ENCODE measurements at places on chromosomes 3 and 15.

DNA sequence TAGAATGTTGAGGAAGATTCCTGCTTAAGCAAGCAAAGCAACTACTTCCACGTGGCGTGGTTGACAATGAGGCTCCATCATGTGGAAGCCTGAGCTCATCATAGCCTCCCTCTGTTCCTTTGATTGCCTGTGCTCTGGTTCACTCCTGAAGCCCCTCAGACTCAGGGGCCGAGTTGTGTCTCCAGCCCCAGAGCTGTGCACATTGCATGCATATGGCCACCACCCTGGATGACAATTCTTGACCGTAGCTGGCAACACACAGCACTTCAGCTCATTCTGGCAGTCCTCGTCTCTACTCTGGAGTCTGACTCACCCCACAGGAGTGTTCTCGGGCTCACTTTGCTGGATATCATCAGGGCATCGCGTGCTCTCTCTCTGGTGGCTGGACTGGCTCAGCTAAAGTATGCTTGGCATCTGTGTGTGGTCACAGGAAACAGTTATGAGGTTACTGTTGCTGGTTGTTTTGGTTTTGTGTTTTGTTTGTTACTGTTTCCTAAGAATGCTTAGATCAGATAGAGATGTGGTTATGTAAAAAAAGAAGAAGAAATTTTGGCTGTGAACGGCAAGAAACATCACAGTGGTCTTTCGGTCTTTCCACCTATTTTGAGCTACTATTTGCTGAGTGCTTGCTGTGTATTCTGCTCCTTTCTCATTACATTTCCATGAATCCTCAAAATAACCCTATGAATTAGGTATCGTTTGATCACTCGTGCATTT is 41.6 kb upstream of the MRPS22 start:
- DNase-seq = peak; percentile 100

- DNase-seq = peak; percentile 5
Measured at GRCh38 chr3:128620268-128620691, 30.3 kb downstream of the RPN1 start.

DNA sequence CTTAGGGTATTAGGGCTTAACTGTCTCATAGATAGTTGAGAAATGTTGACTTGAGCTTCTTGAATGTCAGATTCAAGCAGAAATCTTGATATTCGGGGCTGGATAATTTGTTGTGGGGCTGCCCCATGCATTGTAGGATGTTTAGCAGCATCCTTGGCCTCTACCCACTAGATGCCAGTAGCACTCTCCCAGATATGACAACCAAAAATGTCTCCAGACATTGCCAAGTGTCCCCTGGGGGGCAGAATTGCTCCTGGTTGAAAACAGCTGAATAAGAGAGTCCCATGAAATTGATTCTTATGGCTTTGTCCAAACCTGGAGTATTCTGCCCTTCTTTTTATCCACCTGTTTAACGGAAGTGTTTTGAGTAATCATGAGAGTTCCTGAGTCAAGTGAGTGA is 15.9 kb upstream of the LCMT2 start:
- DNase-seq = no peak

- no peak for DNase-seq
Measured at GRCh38 chr15:87031540-87032230, 952.0 kb downstream of the AGBL1 start.

DNA sequence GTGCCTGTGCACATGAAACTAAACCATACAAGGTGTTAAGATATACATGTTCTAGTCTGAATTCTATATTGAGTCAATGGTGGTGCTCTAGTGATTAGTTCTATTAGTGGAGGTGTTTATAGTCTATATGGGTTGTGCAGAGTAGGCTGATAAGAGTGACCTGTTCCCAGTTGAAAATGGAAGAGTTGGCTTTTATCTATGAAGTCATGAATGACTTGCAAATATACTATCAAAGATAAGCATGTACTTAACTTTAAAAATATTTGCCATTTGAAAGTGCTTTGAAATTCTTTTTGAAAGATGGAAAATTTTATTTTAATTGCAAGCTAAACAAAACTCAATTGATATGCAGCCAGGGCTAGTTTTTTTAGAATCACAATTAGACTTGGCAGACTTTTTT is 150.6 kb upstream of the SGO1 start:
- no peak for DNase-seq

DNA sequence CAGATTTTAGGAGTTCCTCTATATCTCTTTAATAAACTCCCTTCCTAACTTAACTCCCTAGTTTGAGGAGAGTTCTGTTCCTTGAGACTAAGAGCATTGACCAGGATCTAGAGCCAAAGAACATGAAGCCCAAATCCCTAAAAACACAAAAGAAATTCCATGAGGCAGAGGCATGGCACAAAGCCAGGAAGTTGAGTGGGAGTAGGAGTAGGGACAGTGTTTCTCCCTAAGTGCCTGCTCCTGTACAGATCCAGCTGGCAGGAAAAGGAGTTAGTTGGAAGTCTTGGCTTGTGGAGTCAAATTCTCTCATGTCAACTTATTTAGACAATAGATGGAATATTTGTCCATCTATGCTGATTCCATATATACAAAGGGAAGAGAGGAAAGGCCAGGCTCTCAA is 11.4 kb downstream of the ACTC1 start:
- no peak for DNase-seq

- DNase-seq = no peak
Measured at GRCh38 chr15:88989578-88989977, 76.4 kb upstream of the MFGE8 start.

DNA sequence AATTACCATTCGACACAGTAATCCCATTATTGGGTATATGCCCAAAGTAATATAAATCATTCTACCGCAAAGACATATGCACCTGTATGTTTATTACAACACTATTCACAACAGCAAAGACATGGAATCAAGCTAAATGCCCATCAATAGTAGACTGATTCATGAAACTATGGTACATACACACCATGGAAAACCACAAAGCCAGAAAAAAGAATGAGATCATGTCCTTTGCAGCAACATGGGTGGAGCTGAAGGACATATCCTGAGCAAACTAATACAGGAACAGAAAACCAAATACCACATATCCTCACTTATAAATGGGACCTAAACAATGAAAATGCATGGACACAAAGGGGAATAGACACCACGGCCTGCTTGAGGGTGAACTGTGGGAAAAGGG is 11.1 kb upstream of the MCF2L2 start:
- DNase-seq = peak; percentile 25
